ENCODE measurements at places on chromosomes 11 and 22. TPM values are rescaled to one million over a fixed set of nuclear protein-coding genes. Genes with fewer than 3 reads are reported as not detected.

Gene POU2AF2
- total RNA-seq, result not detected

DNA sequence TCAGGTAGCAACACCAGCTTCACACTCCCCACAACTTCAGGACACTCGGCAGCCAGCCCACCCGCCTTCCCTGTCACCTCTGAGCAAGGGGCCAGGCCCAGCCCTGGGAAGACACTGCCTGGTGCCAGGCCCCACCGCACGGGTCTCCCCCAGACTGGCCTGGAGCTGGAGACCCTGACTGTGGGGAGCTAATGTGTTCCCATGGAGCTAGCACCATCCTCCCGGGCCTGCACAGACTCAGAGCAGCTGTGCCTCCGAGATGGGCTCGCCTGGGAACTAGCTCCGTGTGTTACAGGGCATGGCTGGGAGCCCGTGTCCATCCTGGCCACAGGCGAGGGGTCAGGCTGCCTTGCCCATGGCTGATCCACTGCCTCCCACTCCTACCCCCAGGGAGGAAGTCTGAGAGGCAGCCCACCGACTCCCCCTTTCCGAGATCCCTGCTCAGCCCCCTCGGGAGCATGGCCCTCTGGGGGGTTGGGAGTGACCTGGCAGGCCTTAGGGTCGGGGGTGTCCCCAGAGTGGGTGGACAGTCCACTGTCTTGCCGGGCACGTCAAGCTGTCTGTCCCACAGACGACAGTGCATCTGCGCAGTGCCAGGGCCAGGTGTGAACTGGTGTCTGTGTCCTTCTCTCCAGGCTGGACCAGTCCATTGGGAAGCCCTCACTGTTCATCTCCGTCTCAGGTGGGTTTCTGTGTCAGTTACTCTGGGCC is 76.7 kb upstream of the KCNQ1OT1 start:
- no peak for DNase-seq

DNA sequence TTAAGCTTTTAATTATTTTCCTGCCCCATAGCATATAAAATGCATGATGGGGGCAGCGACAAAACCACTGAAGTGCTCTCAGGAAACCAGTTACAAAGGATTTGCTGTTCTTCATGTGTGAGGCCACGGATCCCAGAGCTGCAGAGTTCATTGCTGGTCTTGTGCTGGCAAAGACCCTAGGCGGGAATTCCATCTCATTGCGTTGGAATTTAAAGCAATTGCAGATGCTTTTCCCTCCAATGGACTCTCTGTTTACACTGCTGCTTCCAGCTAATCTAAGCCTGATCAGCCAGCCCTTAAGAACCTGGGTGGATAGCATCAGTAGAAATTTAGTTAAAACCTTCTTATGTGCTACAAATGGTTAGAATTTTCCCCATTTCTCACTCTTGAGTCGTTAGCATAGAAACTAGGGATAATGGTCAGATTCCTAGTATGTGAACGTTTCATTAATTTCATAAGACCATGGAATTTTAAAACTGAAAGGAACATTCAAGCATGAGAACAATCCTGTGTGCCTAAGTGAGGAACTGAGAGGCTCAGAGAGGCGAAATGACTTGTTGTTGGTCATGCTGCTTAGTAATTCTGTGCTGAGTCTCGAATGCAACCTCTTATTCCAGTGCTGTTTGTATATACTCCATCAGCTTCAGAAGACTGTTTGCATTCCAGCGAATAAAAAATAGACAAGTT is 36.1 kb upstream of the ADSL start:
- peak; percentile 1 for DNase-seq

- DNase-seq, result no peak
Observed at GRCh38 chr11:12687740-12688139, 13.5 kb downstream of the TEAD1 start.

DNA sequence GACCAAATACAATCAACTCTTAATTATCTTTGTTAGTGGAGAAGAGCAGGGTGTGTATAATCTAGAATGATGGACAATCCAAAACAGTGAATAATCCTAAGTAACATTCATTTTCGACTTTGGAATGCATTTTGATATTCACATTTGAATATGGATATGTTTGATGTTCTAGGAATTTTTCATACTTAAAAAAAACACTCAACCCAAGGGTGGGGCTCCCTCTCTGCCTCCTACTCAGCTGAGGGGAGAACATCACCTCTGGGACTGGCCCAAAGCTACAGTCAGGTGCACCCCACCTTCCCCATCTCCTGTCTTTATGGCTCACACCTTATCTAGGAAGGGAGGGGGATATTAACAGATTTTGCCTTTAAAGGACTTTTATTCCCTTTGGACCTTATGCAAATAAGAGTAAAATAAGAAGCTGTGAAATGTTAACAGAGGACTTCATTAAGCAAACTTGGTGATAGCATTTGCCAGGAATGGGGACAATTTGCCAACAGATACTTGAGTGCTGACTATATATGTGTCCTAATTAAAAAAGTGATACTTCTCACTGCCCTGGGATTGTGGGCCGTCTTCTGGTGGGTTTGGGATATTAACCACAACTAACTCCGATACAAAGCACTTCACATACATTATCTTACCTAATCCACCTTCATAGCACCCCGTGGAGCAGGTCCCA is 187.0 kb downstream of the ST3GAL4 start:
- DNase-seq, result no peak

DNA sequence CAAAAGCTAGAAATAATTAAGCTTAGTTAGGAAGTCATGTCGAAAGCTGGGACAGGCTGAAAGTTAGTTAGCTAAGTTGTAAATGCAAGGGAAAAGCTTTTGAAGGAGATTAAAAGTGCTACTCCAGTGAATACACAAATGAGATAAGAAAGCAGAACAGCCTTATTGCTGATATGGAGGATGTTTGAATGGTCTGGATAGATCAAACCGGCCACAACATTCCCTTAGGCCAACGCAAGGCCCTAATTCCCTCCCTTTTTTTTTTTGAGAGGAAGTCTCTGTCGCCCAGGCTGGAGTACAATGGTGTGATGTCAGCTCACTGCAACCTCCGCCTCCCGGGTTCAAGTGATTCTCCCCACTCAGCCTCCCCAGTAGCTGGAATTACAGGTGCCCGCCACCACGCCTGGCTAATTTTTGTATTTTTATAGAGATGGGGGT is 23.3 kb upstream of the WEE1 start:
- no peak for DNase-seq

- no peak for DNase-seq
Observed at GRCh38 chr22:21447694-21448402, 19.3 kb upstream of the TMEM191C start.

- DNase-seq, result no peak
Observed at GRCh38 chr11:35362521-35362980, 56.8 kb downstream of the SLC1A2 start.

GRCh38 chr22:41001722-41002122 is 50.5 kb downstream of the RBX1 start:
- DNase-seq, result peak; percentile 24

Gene TP53I11
- 33.4 TPM for total RNA-seq

GRCh38 chr11:134260503-134260902 is 7.1 kb downstream of the ACAD8 start:
- no peak for DNase-seq

DNA sequence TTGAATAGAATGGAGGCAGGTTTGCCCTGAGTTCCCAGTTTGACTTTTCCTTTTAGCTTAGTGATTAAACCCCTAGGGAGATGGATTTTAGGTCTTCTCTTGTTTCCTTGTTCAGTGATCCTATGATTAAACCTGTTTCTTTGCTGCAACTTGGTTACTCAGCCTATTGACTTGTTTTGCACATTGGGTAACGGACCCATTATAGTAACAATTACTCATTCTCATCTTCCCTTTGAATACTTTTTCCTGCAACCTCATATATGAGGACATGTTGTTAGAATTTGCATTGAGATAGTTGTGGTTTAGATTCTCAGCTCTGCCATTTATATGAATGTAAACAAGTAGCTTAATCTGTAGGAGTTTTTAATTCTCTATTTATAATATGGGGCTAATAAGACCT is 489.2 kb upstream of the CNTN5 start:
- DNase-seq, result no peak

Gene ABCC8
- not detected for total RNA-seq

- DNase-seq, result no peak
Observed at GRCh38 chr11:15493066-15493465, 378.3 kb downstream of the INSC start.

DNA sequence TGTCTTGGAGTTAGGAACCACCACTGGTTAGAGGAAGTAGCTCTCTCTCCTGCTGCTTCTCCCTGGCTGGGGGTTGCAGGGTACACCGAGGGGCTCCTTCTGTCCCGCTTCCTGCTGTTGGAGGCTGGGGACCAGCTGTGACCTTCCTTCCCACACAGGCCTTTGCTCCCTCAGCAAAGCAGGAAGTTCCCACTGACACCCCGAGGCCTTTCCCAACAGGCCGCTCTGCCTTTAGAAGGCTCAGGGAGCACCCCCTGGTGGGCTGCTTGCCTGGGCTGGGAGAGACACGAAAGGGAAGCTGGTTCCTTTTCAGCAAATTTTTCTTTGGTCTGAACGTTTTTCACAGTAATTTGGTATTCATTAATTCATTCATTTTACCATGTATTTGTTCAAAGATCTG is 527.9 kb upstream of the B3GAT1 start:
- no peak for DNase-seq

Gene TSPAN4
- 63.9 TPM for total RNA-seq

DNA sequence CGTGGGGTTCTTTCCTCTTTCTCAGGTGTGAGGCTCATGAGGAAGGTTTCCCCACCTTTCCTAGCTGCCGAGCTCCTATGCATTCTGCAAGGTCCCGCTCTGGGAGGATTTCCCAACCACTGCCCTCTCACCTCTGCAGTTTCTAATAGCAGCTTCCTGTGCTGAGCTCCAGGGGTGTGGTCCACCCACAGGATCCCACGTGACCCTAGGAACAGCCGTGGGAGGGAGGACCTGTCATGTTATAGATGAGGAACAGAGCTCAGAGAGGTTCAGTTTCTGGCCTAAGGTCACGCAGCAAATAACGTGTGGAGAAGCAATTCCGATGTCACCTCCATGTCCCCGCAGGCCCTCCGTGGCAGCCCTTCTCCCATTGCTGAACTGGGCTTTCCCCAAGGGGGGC is 38.5 kb downstream of the FLRT1 start:
- no peak for DNase-seq

DNA sequence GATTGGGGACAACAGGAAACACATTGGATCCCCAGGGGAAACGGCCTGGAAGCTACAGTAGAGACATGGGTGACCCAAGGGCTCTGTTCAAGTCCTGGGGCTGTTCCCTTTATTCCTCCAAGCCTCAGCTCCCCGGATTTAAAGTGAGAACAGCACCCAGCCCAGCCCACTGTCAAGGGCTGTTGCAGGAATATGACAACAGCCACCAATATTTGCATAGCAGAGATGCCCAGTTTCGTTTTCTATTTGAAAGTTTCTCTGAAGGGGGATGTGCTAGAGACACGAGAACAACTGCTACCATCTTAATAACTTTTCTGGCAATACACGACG is 81.1 kb upstream of the WNT7B start:
- DNase-seq, result peak; percentile 88

GRCh38 chr11:16297332-16297731 is 59.0 kb downstream of the SOX6 start:
- no peak for DNase-seq

DNA sequence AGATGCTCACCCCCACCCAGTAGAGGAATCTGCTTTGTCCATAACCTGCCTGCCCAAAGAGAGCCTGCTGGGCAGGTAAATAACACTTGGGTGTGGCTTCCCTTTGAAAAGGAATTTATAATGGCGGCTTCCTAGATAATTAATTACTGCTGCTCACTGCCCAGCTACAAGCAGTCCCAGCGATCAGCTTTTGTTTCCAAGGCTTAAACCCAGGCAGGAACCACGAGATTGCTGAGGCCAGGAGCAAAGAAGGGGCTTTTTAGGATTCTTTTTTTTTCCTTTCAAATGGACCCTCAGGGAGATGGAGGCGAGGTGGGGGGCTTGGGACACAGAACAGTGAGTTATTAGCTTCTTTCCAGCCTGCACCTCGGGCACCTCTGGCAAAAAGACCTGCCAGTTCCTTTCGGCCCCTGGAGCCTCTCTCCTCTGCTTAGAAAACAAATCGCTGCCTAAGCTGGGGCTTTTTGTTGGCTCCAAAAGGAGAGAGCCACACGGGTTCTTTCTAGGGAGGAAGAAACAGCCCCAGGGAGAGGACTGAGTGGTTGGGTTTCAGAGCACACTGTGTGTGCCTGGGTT is 107.2 kb downstream of the TSPAN18 start:
- no peak for DNase-seq

- no peak for DNase-seq
Observed at GRCh38 chr22:50610041-50610451, 9.5 kb downstream of the MAPK8IP2 start.

DNA sequence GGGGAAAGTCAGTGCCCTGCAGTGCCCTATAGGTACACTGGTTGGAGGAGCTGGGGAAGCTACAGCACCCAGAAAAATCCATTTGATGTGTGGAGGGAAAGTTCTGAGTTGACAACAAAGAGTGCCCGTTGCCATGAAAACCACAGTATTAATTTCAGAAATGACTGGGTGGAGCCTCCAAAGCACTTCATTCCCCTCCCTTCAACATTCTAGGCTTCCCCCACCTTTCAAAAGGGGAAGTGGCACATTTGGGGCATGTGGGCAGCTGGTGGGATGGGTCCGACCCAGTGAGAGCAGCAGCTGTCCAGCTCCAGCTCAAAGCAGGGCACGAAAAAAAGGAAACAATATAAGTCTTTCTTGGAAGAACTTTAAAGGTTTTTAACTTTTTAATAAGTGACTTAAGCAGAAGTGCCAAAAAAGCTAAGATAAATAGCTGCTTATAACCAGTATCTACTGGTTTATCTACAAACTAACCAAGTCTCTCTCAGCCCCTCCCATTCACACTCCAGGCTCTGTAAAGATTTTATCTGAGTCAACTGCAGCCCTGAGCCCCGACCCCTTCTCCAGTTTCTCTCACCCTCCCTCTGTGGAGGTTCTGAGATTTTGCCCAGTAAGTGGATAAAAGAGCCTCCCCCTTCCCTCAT is 9.0 kb upstream of the AHNAK start:
- peak; percentile 95 for DNase-seq

- peak; percentile 80 for DNase-seq
Observed at GRCh38 chr11:12087075-12088004, 23.1 kb upstream of the MICAL2 start.

DNA sequence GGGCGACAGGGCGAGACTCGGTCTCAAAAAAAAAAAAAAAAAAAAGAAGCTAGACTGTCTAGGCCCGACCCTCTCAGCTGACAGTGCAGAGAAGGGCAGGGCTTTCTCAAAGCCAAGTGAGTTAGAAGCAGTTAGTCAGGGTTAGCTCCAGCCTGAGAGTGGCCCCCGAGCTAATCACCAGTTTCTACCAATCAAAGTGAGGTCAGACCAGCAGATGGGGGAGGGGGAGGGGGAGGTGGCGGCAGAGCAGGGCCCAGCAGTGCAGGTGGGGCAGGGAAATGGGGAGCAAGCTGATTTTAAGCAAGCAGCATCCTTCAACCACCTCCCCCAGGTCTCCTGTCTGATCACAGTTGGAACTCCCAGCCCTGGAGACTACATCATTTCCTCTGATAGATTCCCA is 55.3 kb upstream of the PRR5 start:
- DNase-seq, result no peak

- no peak for DNase-seq
Observed at GRCh38 chr11:74806267-74806666, 57.6 kb downstream of the RNF169 start.
